Fibroblast of the aortic adventitia (primary cell): ENCODE measurements at places on chromosomes 3 and 15. TPM values are rescaled to one million over a fixed set of nuclear protein-coding genes. Genes with fewer than 3 reads are reported as not detected.

Gene ATP10A
- 4.4 and 5.8 TPM in 2 replicates for total RNA-seq

Gene GBE1
- 117 and 204 TPM in 2 replicates for total RNA-seq

Gene ANKDD1A
- 2.9 and 5.1 TPM in 2 replicates for total RNA-seq

Gene DNASE1L3
- total RNA-seq, result not detected in 2 replicates

Gene ITIH4
- 0.36 TPM in 1 of 2 replicates, not detected in the other for total RNA-seq

Gene MYH15
- 0.99 and 1.6 TPM in 2 replicates for total RNA-seq

Gene SOX14
- total RNA-seq, result not detected in 2 replicates

Gene ITIH1
- total RNA-seq, result 1.3 TPM in 1 of 2 replicates, not detected in the other

Gene ARRDC4
- total RNA-seq, result 6.2 and 18.3 TPM in 2 replicates

Gene APPL1
- 28.8 and 69.1 TPM in 2 replicates for total RNA-seq

Gene ROBO2
- total RNA-seq, result under 0.01 and 1.2 TPM in 2 replicates

Gene PYDC2
- not detected in 2 replicates for total RNA-seq

Gene SH3GL3
- total RNA-seq, result 0.09 and 2.1 TPM in 2 replicates

Gene RFTN1
- total RNA-seq, result 47.7 and 54.7 TPM in 2 replicates

Gene NUSAP1
- total RNA-seq, result 21.3 and 85.8 TPM in 2 replicates

Gene CFAP20DC
- total RNA-seq, result 1.3 and 7.3 TPM in 2 replicates

Gene GOLGA6D
- not detected in 2 replicates for total RNA-seq

Gene TLR9
- total RNA-seq, result not detected in 2 replicates

Gene OXSR1
- 36.2 and 38.0 TPM in 2 replicates for total RNA-seq

Gene TRIM42
- not detected in 2 replicates for total RNA-seq

Gene ZNF620
- 0.65 and 0.99 TPM in 2 replicates for total RNA-seq

Gene GNAT1
- not detected in 2 replicates for total RNA-seq

Gene GALK2
- 30.9 and 50.5 TPM in 2 replicates for total RNA-seq

Gene IQCF5
- not detected in 2 replicates for total RNA-seq

Gene CHRM5
- total RNA-seq, result not detected in 2 replicates

Gene SCN11A
- total RNA-seq, result under 0.01 and 0.25 TPM in 2 replicates

Gene SHF
- total RNA-seq, result 1.9 and 11.0 TPM in 2 replicates

Gene PARP15
- total RNA-seq, result 0.72 and 0.82 TPM in 2 replicates

Gene SCAANT1
- total RNA-seq, result not detected in 2 replicates

Gene MEIS2
- total RNA-seq, result 43.7 and 84.0 TPM in 2 replicates

Gene RAB6B
- 0.36 and 0.49 TPM in 2 replicates for total RNA-seq

Gene BBS4
- 21.2 and 24.9 TPM in 2 replicates for total RNA-seq

Gene SLTM
- total RNA-seq, result 68.5 and 147 TPM in 2 replicates

Gene CIB2
- 2.3 and 4.3 TPM in 2 replicates for total RNA-seq
